ENCODE measurements at places on chromosomes 2 and 18.
A peak's percentile ranks its signal among the peaks of the same experiment; 100 is the strongest.

DNA sequence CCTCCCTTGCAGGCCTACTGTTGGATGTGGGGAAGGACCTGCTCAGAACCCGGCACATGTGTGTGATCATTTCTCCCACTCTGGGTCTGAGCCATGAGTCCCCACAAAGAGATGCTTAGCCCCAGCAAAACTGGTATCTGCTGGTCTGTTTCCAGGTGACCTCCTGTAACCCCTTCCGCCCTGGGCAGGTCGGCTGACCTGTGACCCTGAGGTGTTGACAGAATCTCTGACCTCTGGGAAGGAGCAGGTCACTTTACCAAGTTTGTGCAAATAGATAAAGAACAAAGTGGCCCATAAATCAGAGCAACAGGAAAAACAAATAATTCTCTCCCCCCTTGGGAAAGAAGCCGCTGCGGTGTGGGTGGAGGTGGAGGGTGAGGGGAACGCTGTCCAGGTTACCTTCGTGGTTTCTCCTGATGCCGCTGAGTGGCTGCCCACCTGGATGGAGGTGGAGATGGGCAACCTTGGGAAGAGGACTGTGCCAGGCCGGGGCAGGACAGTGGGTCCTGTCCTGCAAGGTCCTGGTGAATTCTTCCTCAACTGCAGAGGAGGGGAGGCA is 174.0 kb upstream of the MYCN start:
- no peak for DNase-seq

GRCh38 chr2:121907928-121908327 is 152.5 kb downstream of the TSN start:
- no peak for DNase-seq

GRCh38 chr18:42745931-42746330 is 369.6 kb downstream of the RIT2 start:
- DNase-seq, result no peak

DNA sequence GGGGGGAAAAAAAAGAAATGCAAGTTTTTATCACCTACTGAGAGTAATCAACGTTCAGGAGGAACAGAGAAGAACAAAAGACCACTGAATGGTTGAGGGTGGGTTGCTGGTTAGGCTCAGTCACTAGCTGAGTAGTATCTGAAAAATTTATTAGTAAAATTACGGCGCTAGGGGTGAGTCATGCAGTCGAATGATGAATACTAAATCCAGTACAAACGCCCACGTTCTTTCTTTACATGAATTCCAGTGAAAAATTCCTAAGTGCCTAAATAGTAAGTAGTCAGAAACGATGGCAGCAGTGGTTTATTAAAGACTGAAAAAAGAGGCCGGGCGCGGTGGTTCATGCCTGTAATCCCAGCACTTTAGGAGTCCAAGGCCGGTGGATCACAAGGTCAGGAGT is 52.0 kb downstream of the TEKT4 start:
- no peak for DNase-seq

DNA sequence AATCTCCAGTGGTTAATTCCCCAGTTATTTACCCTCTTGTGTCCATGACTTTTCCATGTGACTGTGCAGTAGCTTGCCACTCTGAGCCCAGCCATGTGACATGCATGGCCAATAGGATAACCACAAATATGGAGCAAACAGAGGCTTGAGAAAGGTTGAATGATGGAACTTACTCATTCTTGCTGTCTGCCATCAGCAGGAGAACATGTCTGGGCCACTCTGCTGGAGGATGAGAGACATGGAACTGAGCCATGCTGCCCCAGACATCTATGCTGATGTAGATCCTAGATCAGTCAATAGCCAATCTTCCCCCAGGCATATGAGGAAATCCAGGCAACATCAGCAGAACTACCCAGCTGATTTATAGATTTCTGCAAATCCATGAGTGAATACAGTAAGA is 992.3 kb upstream of the FANCL start:
- DNase-seq, result no peak

- DNase-seq, result no peak
These were observed 428.4 kb upstream of the DCC start for GRCh38 chr18:51911584-51911983.

DNA sequence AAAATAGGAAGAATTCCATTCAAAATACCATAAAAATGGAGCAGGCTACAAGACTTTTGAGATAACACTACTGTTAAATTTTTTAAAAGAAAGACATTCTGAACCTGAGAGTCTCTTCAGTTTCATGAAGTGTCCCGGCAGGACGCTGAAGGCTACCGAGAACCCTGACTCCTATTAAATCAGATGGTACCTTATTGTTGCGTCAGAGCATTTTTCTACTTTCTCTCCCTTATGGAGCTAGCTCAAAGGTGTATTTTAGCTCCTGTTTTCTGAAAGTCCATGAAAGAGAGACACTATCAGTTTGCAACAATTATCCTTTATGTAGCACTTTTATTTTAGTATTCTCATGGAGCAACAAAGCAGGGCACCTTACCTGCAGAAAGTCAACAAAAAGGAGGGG is 626.7 kb downstream of the IRS1 start:
- no peak for DNase-seq

DNA sequence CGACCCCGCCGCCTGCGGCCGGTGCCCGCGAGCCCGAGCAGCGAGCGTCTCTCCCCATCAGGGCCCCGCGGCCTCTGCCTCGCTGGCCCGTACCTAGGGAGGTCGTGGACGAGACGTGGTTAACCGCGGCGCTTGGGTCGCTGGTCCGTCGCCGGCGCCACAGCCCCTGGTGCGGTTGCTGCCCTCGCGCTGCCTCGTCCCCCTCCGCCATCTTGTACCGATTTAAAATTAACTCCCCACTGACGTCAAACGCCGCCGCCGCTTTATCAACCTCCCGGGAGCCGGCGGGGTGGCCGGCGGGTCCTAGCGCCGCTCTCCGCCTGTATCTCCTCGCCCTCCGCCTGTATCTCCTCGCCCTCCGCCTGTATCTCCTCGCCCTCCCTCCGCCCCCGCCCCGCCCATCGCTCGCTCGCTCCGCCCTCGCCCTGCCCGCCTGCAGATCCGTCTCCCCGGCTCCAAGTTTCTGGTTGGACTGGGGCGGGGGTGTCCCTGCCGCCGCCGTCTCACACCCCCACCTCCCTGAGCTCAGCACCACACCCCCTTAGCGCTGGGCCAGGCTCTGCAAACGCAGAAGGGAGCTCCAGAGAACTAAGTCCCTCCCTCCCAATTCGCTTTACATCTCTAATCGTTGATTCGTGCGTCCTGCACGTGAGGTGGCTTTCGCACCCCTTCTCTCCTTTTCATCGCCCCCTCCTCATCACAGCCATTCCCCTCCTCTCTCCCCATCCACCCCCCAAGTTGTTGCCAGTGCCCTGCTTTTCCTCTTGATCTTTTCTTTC is at the start of gene ATL2:
TSS of gene ATL2 (minus strand) at position 224 of the 779 bp plus-strand sequence. CDS start at position 211, 13 bp downstream.
- DNase-seq, result peak; percentile 87

DNA sequence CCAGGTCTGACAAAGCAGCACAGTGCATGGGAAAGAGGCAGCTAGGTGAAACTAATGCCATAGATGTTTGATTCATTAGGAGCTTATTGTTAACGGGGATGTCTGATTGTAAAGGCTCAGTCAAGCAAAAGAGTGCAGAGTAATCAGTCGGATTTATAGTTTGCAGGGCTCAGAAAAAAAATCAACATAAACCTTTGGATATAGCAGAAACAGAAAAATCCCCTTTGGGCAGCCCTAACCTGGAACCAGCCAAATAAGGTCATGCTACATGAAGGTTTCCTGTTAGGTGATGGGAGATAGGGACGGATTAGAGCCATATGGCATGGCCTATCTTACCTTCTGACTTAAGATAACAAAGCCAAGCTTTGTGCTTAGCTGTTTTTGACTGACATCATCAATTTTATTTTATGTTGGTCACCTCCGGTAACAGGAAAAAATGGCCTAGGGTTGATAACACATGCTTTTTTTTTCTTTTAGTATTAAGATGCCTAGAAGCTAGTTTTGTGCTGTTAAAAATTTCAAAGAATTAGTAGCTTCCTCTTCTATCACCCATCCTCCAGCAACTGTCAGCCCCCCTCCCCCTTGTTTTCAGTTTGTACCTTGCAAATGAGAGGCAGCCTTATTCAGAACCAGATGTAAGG is 60.7 kb upstream of the ZEB2 start:
- no peak for DNase-seq

GRCh38 chr2:100292022-100292580 is 30.2 kb downstream of the LONRF2 start:
- DNase-seq, result no peak

GRCh38 chr18:35618696-35619095 is 37.2 kb downstream of the GALNT1 start:
- DNase-seq, result no peak
